ENCODE measurements at places on chromosomes 16 and 17. TPM values are rescaled to one million over a fixed set of nuclear protein-coding genes. Genes with fewer than 3 reads are reported as not detected.

DNA sequence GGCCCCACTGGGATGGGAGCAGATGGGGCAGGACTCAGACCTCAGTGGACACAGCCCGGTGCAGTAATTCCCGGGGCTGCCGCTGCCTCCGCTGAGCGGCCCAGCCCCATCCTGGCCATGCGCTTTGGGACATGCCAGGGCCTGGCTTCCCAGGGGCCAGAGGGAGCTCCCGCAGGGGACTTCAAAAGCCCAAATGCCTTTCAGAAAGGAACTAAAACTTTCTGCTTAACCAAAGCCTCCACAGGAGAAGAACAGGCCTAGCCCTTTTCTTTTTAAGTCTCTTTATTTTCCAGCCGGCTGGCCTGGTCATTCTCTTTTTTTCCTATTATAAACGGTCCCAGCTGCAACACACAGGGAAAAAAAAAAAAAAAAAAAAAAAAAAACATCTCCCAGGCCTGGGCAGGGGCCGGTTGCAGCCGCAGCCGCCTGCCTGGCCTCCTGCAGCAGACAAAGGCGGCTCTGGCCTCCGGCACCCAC lies 10.7 kb upstream of the ZNF423 start:
- DNase-seq = no peak

DNA sequence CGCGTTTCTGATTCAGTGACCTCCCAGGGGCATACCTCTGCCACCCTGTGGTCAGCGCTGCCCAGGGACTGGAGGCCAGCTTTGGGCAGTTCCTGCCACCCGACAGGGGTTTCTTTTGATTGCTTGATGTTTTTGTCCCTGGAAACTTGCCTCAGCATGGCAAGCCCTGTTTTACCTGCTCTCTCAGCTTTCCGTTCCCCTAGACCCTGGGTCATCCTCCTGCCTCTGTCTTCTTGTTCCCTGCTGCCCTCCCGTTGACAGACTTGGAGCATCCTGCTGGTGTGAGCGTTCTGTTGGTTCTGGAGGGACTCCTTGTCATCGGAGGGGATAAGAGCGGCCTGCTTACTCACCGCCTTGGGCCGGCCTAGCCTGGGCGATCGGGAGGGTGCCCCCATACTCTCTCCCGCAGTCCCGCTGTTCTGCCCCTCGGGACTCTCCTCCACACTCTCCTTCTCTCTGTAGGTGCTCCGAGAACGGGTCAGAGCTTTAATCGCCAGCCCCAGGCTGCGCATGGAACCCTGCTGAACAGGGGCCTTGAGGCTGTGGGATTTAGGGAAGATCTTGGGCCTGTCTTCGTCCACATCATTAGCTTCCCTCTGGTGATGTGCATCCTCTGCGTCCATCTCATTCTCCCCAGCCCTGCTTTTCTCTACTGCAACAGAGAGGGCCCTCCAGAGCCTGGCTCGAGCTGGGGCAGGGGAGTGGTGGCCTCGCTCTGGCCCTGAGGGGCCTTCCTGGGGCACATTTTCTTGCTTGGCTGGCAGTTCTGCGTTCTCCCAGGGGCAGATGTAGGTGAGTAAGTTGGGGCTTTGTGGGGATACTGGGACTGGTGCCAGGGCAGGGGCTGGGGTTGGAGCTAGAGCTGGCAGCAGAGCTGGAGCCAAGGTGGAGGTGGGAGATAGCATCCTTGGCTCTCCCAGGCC lies 13.7 kb downstream of the GPR179 start:
- no peak for DNase-seq

GRCh38 chr16:85326113-85326793 lies 214.0 kb upstream of the CIBAR2 start:
- no peak for DNase-seq

- no peak for DNase-seq
Measured at GRCh38 chr16:88499836-88500251, 46.8 kb downstream of the ZFPM1 start.

DNA sequence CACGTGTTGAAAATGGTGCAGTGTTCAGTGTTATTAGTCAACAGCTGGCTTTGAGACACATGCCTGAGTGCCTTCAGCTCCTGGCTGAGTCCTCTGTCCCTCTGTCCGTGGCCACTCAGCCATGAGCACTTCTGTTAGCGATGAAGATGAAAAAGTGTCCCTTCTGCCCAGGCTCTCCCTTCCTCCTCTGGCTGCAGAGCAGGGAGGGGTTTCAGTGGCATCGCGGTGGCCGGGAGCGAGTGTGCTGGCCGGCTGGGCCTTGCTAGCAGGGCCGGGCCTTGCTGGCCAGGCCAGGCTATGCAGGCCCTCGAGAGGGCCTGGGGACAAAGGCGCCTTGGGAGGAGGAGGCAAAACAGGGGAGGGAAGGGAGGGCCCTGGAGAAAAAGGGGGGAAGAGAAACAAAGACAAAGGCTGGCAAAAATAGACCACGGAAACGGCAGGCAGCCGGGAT lies 47.7 kb downstream of the CMIP start:
- DNase-seq = no peak

DNA sequence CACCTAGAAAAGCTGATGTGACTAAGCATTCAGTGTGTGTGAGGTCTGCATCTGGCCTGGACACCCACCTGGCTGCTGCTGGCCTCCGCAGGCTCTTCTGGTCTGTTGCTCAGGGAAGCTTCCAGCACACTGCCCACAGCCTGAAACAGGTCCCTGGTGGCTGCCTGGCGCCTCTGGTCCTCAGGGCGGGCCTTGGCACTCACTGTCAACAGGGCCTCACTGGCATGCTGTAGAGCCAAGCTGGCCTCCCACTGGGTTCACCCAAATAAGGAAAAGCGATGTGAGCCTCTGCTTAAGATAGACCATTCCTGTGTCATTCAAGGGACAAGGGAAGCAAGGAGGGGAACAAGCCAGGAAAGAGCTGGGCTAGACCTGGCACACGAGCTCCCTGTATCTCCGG lies 70.6 kb upstream of the BCO1 start:
- DNase-seq = no peak

- no peak for DNase-seq
Measured at GRCh38 chr17:5874486-5874885, 195.7 kb upstream of the WSCD1 start.

DNA sequence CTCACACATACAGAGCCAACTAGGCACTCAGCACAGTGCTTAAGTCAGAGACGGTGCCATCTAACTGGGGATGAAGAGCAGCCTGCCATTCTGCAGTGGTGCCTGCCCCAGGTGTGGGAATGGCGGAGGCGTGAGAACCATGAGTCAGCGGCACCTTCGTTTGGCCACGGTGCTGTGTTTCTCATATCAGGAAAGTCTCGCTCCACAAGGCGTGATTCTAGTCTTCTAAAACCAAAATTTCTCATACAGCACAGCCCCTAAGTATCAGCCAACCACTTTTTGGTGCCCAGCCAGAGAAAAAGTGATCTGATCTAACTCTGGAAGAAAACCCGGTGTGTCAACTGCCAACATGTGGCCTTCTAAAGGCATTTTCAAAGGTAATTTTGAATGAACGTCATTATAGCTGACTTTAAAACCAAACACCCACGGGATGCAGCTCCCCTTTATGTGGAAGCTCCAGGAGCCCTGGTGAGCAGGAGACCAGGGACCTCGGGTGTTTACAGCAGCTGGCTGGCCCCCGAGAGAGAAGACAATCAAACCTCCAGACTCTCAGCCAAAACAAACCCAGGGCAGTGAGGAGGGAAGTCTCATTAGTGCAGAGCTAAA lies 54.6 kb downstream of the ABCC12 start:
- peak; percentile 25 for DNase-seq

DNA sequence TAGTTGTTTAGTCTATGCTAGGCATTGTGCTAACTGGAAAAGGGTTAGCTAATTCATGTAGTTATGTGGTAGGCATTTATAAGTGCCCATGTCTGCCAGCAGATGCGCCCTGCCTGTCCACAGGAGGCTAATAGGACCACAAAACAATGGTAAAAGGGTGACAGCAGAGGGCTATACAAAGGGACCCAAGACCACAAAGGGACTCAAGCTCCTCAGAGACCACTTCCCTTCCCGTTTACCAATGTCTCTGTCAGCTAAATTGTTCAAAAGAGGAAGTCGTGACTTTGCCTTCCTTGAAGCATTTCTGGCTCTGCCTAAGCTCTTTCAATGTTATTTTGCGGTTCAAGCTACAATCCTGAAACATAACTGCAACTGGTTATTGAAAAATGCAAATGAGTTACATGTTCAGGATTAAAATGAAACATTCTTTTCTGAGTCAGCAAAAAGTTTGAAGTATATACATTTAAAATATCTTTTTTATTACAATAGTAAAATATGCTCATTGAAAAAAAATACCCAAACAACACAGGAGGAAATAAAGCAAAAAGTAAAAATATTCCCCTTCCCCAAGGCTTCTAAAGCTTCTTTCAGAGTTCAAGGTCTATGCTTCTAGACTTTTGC lies 149.2 kb downstream of the MAF start:
- no peak for DNase-seq

GRCh38 chr16:50025537-50025931 lies 509 bp downstream of the CNEP1R1 start:
- DNase-seq = peak; percentile 14

DNA sequence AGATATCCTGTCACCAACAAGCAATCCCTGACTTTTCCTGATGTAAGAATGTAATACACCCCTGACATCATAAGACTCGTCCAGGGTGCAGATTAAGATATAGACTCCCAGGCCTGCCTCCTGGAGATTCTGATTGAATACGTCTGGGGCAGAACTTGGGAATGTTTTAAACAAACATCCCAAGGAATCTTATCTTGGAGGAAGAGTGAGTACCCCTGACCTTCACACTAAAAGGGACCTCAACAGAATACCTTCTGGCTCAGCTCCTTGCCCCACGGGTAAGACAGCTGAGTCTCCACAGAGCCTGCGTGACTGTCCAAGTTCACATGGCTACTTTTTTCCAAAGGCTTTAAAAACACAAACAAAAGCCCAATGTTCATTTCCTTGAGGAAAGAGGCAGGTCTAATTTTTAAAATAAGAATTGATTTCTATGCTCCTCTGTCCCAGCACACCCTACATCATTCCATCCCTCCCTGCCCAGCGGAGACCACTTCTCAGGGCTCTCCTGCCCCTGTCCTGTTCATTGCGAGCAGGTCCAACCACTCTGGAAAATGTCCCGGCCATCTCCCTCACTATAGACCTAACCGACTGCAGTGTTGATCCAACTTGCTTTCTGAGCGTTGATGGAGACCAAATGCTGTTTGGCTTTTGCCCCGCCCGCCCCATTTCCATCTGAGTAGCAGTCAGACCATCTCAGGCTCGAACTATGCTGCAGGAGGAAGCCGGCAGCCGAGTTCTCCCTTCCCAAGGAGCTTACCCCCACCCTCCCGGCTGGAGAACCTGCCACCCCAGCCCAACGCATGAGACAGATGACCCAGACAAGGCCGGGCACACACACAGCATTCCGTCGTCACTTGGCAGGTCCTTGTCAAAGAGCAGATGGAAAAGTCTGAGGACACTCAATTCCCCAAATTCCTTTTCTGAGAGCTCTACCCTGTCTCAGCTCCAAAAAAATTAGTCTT lies 44.1 kb upstream of the MYH10 start:
- DNase-seq = peak; percentile 99

GRCh38 chr17:69796078-69796477 lies 278.9 kb upstream of the KCNJ16 start:
- DNase-seq = peak; percentile 50

- peak; percentile 7 for DNase-seq
Measured at GRCh38 chr16:28596115-28596630, 677 bp downstream of the SULT1A2 start.

GRCh38 chr17:7588553-7589203 lies 1.2 kb downstream of the SOX15 start:
- DNase-seq = no peak

- DNase-seq = peak; percentile 63
Measured at GRCh38 chr17:39174920-39175694, 9.1 kb upstream of the ARL5C start.

DNA sequence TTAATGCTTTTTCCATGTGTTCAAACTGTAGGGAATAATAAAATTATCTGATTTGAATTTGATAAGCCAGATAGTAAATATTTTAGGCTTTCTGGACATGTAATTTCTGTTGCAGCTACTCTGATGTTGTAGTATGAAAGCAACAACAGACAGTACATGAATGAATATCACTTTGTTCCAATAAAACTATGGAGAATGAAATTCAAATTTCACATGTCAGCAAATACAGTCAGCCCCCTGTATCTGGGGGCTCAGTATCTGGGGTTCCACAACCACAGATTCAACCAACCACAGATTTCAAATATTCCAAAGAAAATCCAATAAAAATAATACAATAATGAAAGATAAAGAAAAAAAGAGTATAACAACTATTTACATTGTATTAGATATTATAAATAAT lies 8.2 kb upstream of the CLTC start:
- no peak for DNase-seq

GRCh38 chr17:43673516-43674323 lies 12.0 kb upstream of the MEOX1 start:
- DNase-seq = peak; percentile 73

DNA sequence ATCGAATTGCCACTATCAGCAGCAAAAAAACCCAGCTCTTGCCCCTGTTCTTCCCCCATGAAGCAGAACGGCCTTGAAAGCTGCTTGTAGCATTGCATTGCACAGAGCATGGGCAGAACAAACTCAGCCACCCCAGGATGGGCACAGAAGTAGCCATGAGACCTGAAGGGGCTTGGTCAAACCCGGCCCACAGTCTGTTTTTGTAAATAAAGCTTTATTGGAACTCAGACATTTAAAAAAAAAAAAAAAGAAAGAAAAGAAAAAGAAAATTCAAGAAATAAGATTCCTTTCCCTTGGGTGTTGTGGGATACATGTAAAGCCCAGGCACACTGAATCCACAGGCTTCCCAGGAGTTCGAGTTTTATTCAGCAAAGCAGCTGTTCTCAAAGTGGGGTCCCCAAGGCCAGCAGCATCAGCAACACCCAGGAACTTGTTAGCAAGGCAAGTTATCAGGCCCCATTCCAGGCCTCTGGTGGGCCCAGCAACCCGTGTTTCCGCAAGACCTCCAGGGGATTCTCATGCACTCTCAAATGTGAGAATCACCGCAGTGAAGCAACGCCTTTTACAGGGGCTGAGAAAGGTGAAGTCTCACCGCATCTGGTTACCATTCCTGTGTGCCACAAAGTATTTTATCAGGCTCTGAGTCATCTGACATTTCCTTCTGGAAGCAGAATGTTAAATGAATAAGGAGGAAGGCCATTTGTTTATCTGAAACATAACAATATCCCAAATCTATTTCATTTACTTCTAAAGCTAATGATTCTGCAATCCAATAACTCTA lies 108.2 kb downstream of the SLC39A11 start:
- DNase-seq = peak; percentile 87

OR4D1 gene
- not detected for total RNA-seq

STAC2 gene
- not detected for total RNA-seq

TEX14 gene
- total RNA-seq = not detected

EPOP gene
- total RNA-seq = 5.0 TPM

KCTD11 gene
- total RNA-seq = 6.1 TPM

GPR142 gene
- total RNA-seq = not detected

KIF1C gene
- total RNA-seq = 59.5 TPM

LLGL2 gene
- total RNA-seq = not detected

NSF gene
- 42.4 TPM for total RNA-seq

USP6 gene
- not detected for total RNA-seq
